ENCODE measurements at places on chromosomes 5 and 9.

- no peak for DNase-seq
These were observed 121.0 kb downstream of the NREP start for GRCh38 chr5:111635916-111636570.

DNA sequence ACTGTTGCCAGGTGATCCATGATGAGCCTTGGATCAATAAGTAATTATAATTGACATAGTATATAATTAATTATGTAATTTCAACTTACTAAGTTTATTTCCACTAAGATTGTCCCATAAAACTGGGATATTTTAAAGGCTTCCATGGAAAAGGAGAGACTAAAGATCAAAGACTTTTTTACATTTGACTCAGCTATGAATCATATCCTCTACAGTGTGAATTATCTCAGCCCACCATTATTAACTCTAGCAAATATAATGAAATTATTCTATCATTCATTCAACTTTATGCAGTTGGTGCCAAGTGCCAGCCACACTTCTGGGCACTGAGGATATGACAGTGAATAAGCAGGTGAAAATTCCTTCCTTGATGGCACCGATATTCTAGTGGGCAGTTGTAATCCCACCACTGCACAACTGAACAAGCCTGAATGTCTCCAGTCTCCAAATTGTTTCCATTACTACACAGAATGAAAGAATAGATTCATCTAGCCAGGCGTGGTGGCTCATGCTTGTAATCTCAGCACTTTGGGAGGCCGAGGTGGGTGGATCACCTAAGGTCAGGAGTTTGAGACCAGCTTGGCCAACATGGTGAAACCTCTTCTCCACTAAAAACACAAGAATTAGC, 21.9 kb upstream of the TXN start:
- DNase-seq: no peak

DNA sequence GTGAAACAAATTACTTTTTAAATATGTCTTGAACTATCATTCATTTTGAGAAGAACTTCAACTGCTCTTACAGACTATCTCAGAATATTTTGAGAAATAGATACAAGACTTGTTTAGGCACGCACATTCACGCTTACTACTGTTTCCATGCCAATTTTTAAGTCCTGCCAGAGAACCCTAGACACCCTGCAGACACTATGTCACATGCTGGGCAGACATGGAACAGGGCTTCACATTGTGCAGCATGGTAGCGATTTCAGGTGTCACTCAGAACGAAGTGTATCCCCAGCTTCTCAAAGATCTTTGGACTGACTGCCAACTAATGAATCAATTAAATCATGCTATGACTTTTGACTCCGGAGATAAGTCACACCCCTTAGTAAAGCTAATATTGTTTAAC, 128.7 kb upstream of the SLC27A6 start:
- DNase-seq: no peak

GRCh38 chr5:135194573-135195269, 160.7 kb upstream of the PITX1 start:
- DNase-seq: no peak

DNA sequence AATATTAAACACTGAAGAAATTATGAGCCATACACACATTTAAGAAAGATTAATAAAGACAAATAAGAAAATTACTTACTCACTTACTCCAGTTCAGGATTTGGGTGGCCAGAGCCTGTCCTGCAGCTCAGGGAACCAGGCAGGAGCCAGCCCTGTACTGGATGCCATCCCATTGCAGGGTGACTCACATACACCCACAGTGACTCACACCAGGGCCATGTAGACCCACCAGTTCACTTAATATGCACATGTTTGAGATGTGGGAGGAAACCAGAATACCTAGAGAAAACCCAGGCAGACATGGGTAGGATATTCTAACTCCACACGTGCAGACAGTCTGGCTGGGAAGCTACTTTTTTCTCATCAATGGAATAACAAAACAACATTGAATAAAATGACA, 49.6 kb upstream of the ADRB2 start:
- no peak for DNase-seq

DNA sequence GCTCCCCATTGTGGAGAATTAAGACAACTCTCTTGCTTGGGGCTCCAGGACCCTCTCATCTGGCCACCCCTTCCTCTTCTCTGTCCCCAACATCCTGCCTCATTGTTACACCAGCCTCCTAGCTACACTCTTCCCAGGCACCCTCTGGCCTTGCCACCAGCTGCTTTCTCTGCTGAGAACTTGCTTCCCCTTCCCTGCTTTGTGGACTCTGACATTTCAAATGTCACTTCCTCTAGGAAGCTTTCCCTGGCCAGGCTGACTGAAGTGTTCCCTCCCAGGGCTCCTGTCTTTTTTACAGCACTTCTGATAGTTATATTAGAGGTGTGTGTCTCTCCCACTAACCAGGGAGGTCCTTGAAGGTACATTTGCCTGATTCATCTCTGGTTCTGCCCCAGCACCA, 194.0 kb upstream of the KLF4 start:
- no peak for DNase-seq

GRCh38 chr9:4073371-4073770, 226.5 kb downstream of the GLIS3 start:
- no peak for DNase-seq

DNA sequence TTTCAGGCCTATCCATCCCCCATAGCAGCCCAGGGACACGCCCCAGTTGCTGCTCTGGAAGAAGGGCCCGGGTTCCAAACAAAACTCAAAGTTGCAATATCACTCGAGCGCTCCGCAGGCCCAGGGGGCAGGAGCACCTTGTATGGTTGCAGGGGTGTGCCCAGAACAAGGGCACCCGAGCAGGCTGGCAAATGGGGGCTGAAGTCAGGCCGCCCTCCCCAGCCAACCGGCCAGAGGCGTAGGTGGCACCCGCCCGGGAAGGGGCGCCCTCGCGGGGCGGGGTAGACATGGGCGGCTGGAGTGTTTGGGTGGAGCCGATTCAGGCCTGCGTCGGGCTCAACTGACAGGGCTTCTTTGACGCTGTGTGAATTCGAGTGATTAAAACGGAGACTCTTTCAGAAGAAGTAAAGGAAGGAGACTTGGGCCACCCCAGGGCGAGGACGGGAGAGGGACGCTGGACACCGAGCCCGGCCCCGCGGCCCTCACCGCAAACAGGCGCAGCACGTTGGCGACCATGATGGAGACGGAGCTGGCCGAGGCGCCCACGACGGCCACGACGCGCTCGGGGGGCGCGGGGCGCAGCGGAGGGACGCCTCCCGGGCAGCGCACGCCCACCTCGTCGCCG, 1.1 kb downstream of the GRM6 start:
- no peak for DNase-seq

- DNase-seq: no peak
These were observed 136.4 kb downstream of the KDM4C start for GRCh38 chr9:6894135-6894534.

GRCh38 chr5:152089644-152090043, 165.0 kb upstream of the GLRA1 start:
- DNase-seq: no peak

- DNase-seq: no peak
These were observed 204.5 kb downstream of the FBXL7 start for GRCh38 chr5:15704397-15704947.

DNA sequence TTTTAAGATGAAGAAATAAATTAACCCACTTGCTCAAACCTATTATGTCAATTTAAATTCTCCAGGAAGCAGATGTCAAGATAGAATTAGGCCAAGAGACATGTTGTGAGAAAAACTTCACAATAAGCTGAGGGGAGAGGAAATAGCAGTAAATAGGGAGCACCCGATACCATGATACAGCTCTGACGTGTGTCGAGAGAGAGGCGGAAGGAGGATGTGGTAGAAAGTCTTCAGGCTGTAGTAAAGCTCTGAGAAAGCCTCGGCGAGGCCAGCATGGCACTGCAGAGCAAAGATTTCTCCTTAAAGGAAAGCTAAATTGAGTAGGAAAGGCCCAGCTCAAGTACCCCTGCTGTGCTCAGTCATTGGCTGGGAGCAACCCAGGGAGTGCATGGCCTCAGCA, 6.0 kb upstream of the PUM3 start:
- DNase-seq: no peak

DNA sequence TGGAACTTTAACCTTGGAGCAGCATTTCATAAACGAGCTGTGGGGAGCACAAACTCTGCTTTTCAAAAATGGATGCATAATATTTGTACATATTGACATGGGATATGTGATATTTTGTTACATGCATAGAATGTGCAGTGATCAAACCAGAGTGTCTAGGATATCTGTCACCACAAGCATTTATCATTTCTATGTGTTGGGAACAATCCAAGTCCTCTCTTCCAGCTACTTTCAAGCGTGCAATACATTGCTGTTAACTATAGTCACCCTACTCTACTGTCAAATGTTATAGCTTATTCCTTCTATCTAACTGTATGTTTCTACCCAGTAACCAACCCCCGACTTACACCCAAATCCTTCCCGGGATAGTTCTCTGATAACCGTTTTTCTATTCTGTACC, 15.0 kb upstream of the C5orf58 start:
- DNase-seq: no peak

DNA sequence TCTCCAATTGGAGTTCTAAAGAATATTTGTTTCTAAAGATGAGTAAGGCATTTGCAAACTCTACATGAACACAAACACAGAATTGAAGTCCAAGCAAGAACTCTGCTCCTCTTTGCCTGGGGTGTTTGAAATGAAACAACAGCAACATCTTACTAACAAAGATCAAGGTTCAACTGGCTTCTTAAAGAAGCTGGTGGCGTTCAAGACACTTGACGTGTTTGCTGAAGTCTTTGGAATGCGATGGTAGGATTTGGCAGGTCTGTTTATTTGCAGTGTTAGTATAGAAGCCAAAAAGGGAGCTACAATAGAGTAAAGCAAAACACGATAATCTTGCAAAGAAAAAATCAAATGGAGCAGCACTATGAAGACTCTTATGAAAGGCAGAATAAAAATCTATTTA, 94.9 kb downstream of the BASP1 start:
- no peak for DNase-seq

DNA sequence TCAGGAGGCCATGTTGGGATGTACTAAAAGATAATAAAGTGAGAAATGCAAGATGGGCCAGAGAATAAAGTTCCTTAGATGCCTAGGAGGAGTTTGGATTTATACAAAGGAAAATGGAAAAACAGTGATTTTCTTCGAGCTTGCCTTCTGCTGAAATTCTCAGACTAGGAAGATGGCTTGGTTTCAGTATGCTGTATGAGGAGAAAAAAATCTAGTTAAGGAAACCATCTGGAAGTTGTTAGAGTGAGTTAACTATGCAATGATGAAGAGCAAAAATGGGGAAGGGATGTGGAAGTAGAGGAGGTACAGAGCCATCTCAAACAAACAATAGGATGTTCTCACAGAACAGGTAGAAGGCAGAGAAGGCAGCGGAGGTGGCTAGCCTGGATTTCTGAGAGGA, 162.9 kb upstream of the FTMT start:
- no peak for DNase-seq

GRCh38 chr9:136645352-136645902, 17.3 kb upstream of the EGFL7 start:
- peak; percentile 35 for DNase-seq

DNA sequence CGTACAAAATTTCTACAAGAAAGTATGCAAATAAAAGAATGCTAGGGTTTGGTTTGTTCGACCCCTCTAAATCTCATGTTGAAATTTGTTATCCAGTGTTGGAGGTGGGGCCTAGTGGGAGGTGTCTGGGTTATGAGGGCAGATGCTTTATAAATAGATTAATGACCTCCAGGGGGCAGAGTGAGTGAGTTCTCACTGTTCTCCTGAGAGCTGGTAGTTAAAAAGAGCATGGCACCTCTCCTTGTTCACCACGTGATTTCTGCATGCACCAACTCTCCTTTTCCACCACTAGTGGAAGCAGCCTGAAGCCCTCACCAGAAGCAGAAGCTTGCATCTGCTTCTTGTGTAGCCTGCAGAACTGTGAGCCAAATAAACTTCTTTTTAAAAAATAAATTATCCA, 50.4 kb upstream of the FAM170A start:
- no peak for DNase-seq

GRCh38 chr5:129572060-129572459, 112.0 kb downstream of the ADAMTS19 start:
- DNase-seq: no peak

GRCh38 chr9:2957656-2958200, 113.8 kb upstream of the PUM3 start:
- DNase-seq: no peak

GRCh38 chr5:177369645-177370440, 12.1 kb downstream of the RGS14 start:
- DNase-seq: no peak

GRCh38 chr9:87513161-87513560, 15.5 kb downstream of the DAPK1 start:
- no peak for DNase-seq

GRCh38 chr5:112710896-112711295, 26.8 kb upstream of the APC start:
- DNase-seq: no peak

DNA sequence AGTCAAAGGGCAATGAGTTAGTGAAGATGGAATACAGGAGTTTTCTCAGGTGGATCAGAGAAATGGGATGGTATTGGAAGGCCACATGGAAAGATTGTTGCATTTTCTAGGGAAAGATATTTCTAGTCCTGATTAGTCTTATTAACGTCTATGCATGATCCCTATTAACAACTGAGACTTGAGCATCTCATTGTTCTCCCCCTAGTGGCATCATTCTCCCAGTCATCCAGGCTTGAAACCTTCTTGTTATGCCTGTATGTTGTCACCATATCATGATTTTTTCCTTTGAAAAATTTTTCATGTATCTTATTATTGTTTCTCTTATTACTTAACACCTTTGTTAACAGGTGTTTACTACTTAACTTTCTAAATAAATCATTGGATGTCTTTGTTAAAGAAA, 34.4 kb downstream of the KIF2A start:
- no peak for DNase-seq

GRCh38 chr9:95623640-95624039, 106.9 kb upstream of the PTCH1 start:
- no peak for DNase-seq

- DNase-seq: no peak
These were observed 12.1 kb upstream of the UNC5A start for GRCh38 chr5:176798086-176798876.

DNA sequence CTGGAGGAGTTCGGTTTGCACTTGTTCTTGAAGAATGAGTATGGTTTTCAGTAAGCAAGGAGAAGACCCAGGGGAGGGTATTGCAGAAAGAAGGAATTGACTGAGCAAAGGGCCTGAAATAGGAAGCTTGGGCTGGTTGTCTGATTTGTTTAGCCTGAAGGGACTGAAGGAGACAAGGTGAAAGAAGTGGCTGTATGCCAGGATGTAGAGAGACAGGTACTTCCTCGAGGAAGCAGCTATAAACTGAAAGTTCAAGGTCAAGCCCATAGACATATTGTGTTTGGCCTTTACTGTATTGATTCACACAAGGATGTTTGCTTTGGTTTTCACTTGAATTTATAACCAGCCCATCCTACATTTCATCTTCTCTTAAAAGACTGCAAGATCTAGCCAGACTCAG, 183.1 kb downstream of the PALM2AKAP2 start:
- no peak for DNase-seq

All from frontal cortex (tissue), 4 donors.